ENCODE measurements at places on chromosomes 16 and 17.

DNA sequence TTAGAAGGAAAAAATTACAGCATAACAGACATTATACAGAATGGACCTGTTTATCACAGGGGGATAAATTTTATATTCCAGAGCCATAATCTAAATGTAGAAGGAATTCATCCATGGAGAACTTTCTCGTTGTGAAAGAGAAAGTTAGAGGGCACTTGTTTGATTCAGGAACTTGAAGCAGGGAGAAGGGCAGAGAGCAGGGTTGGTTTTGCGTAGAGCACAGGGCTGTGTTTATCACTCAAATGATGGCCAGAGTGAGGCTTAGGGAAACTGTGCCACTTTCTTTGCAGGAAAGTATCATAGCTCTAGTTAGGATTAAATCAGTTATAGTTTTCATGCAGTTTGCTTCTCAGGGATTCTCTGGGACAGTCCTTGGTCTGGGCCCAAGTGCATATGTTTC, 29.1 kb upstream of the MED13 start:
- no peak for DNase-seq

- no peak for DNase-seq
Observed at GRCh38 chr16:3980253-3981111, 100.0 kb upstream of the CREBBP start.

DNA sequence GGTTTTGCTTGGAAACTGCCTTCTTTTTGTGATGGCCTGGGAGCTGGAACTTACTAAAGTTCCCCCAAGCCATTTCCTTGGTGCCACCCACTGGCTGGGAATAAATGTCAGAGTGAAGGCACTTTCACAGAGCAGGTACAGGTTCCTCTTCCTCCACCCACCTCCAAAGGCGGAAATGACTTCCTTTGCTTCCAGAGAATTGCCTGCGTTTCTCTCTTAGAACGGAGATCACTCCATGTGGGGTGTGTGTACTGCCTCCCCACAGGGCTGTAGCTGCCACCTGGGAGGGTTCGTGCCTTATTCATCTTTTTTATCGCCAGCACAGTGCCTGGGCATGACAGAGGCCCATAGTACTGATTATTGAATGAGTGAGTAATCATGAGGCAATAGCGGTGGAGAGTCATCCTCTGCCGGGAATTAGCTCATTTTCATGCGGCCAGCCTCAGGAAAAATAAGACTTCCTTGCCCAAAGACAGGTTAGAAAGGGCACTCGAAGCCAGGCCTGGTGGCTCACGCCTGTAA, 32.2 kb upstream of the HAS3 start:
- DNase-seq = no peak

DNA sequence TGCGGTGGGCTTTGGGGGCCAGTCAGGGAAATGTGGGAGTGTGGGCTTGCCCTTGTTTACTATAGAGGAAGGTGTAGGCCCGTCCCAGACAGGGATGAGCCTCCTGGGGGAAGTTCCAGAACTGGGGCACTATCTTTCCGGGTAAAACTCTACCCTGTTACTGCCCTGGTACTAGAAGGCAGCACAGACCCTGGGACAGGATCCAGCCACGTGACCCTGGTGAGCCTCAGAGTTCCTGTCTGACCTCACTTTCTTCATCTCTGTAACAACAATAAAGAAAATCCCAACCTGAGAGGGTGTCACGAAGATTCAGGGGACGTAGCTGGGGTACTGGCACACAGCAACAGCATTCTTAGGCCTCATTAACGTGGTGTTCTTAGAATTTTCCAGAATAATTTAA, 239.6 kb upstream of the FOXF1 start:
- no peak for DNase-seq

DNA sequence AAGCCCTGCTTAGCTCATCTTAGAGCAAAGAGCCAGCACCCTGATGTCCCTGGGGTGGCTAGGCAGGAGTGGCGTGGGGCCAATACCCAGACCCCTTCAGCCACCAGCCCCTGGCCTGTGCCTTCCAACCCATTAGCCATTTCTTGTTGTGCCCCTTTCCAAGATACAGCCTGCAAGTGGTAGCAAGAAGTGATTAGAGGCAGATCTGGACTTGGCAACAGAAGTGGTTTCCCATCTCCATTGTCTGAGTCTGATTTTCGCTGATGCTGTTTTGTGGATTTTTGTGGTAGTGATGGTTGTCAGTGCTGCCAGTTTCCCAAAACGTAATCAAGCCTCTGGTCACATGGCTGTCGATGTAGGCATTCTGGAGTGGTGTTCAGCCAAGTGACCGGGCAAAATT, 25.7 kb downstream of the PLCD3 start:
- no peak for DNase-seq

GRCh38 chr16:77211880-77212740, 12.9 kb downstream of the SYCE1L start:
- peak; percentile 82 for DNase-seq

- DNase-seq = no peak
Observed at GRCh38 chr17:74756891-74757290, 8.5 kb downstream of the NHERF1 start.

DNA sequence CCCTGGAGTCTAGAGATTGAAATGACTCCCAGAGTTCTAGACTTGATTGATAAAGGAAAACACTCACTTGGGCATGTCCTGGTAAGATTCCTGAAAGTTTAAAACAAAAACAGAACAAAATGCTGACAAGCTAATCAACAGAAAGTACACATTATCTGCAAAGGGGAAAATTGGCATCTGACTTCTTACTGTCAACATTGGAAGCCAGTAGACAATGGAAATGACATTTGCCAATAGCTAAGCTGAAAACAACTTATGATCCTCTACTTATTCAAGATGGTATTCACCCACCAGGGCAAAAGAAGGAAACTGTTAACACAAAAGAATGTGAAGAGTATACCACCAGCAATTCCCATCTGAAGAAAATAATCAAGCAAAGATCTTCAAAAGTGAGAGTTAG, 36.8 kb upstream of the CDYL2 start:
- no peak for DNase-seq

- no peak for DNase-seq
Observed at GRCh38 chr17:67635681-67636080, 82.1 kb upstream of the NOL11 start.

GRCh38 chr16:30609002-30609925, 925 bp downstream of the ZNF689 start:
- peak; percentile 80 for DNase-seq

Data from activated T-cell treated with anti-CD3 and anti-CD28 coated beads, Interleukin-2, amount 50 U/mL, for 24 hours (primary cell).